ENCODE measurements at places on chromosomes 2 and 18. TPM values are rescaled to one million over a fixed set of nuclear protein-coding genes. Genes with fewer than 3 reads are reported as not detected.

The TSPYL6 gene
- total RNA-seq = not detected

DNA sequence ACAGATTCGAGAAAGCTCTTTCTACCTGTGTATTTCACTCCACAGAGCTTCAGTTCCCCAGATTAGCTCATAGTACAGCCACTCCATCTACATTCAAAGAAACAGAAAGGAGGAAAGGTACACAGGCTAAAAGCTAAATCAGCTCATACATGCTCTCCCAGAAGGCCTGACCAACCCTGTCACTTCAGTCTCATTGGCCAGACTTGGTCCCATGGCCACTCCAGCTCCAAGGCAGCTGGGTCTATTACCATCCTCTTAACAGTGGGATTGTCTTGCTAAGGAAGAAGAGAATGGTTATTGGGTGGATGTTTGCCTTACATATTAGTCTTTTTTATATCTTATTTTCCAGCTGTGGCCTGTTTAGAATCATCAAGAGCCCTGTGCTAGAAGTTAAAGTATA is 572.6 kb downstream of the ARHGAP15 start:
- no peak overlapping the region for H3K27ac ChIP-seq
- peaks cover 65% of the 10 kb centered on the region for H3K36me3 ChIP-seq
- no peak overlapping the region for H3K4me3 ChIP-seq
- H3K27me3 ChIP-seq = no peaks in the 10 kb centered on the region
- H3K4me1 ChIP-seq = peaks cover 45% of the 10 kb centered on the region

DNA sequence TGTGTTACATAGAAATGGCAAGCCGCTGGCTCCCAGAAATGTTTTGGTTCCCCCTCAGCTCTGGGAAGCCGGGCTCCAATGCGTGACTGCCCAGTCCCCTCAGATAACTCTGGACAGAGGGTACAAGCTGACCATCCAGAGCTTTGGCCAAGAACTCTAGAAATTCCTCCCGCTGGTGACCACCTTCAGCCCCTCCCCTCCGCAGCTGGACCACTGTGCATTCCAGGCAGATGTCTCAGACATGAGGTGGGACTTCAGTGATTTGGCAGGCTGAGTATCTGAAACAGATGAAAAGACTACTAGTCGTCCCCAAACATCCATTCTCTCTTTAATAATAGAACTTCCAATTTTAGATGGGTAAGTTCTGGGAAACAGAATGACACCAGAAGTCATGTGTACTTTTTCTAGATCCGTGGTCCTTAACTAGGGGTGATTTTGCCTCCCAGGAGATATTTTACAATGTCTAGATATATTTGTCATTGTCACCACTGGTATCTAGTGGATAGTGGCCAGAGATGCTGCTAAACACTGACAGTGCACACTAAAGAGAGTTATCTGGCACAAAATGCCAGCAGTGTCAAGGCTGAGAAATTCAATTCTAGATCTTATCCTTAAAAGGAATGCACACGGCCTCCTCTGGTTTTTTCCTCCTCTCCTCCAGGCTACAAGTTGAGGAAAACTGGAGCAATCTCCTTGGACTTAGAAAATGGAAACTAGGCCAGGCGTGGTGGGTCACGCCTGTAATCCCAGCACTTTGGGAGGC is 294.3 kb downstream of the SRBD1 start:
- H3K36me3 ChIP-seq = no peaks in the 10 kb centered on the region
- no peak overlapping the region for H3K27ac ChIP-seq
- DNase-seq = no peak

GRCh38 chr2:3840611-3841155 is 137.3 kb downstream of the DCDC2C start:
- no peak for DNase-seq
- H3K27ac ChIP-seq = no peak overlapping the region
- H3K4me1 ChIP-seq = no peaks in the 10 kb centered on the region

DNA sequence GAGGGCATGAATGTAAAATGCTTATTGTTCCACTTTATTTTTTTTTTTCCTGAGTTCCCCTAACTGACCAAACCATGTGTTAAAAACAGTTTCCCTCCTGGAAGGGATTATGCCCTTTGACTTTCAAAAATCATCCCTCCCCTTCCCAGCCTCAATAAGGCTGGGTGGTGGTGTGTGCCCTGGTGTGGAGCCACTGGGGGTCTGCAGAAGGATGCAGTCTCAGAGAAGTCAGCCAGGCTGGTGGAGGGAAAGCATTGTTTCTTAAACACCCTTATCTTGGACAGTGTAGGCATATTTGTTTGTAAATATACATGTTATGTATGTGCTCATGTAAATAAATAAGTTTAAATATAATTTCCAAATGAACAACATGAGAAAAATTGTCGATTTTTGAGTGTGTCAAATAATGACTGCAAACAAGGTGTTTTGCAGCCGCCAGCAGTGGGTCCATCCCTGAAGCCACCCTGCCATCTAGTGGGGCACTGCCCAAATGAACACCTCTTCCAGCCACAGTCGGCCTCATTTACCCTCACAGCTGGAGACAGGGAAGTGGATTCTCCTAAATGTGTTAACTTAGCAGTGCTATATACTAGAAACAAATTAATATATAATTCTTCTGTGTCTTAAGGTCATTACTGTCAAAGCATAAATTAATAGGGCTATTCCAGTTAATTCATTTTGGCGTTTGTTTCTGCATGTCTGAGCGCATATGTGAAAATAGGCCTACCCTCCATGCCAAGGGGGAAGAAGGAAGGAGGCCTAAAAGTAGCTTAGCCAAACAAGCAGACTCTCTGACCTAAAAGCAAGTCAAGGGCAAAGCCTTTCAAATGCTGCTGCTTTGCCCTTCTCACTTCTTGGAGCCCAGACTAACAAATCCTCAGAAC is 209.6 kb upstream of the PIK3C3 start:
- no peaks in the 10 kb centered on the region for H3K4me1 ChIP-seq
- no peaks in the 10 kb centered on the region for H3K36me3 ChIP-seq
- no peak overlapping the region for H3K4me3 ChIP-seq
- peak; percentile 43 for DNase-seq

The TEKT4 gene
- not detected for total RNA-seq

The HTR2B gene
- not detected for total RNA-seq

GRCh38 chr2:2931318-2932075 is 446.1 kb downstream of the EIPR1 start:
- no peaks in the 10 kb centered on the region for H3K36me3 ChIP-seq
- H3K27ac ChIP-seq = no peak overlapping the region
- H3K4me3 ChIP-seq = no peak overlapping the region
- peaks cover 2% of the 10 kb centered on the region for H3K4me1 ChIP-seq
- H3K27me3 ChIP-seq = no peaks in the 10 kb centered on the region

DNA sequence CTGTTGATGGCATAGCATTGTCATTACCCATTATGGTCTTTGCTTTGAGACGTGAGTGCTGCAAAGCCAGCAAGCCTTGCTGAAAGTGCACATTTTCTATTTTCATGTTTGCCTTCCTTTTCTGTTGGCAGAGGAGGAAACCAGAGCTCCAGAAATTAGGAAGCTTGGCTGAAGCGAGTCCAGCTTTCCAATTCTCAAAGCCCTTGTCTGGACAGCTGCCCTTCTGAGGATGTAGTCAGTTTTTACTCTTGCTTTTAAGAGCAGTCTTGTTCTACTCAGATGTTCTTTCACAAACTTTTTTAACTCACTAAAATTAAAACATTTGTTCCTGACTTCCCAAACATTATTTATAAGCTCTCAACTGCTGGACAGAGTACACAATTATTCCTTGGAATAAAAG is 93.8 kb downstream of the ICOS start:
- no peak overlapping the region for H3K27ac ChIP-seq
- no peak overlapping the region for H3K4me3 ChIP-seq
- H3K27me3 ChIP-seq = no peaks in the 10 kb centered on the region
- DNase-seq = no peak
- H3K36me3 ChIP-seq = peaks cover 7% of the 10 kb centered on the region

The EPB41L3 gene
- total RNA-seq = not detected

DNA sequence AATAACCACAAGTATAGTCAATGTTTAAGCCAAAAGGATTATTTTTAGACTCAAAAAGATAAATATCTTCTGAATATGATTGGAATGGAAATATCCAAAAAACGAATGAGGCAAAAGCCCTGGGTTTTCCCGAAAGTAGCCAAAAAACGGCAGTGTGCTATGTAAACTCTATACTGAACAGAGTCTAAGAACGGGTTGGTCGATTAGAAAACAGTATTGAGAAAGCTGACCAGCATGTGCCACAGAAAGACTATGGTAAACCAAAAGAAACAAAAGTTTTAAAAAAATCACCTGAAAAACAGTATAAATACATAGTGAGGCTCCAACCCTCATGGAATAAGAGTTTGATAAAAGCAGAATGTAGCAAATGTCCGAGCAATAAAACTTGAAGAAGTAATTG is 92.0 kb upstream of the DLGAP1 start:
- H3K27me3 ChIP-seq = no peaks in the 10 kb centered on the region
- no peak for DNase-seq
- no peak overlapping the region for H3K4me3 ChIP-seq
- H3K36me3 ChIP-seq = no peaks in the 10 kb centered on the region
- H3K4me1 ChIP-seq = no peaks in the 10 kb centered on the region

DNA sequence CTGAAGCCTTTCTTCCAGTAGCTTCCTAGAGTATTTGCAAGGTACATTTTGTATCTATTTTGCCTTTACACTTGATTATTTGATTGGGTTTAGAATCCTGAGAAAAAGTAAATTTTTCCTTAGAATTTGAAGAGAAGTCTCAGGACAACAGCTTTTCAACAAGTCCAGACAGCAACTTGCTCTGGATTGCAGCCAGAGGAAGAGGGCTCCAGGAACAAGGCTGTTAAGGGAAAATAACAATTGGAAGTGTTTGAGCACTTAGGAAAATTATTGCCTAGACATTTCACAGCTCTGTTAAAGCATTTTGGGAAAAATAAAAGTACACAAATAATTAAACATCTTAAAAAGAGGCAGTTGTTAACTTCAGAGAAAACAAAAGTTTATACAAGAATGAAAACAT is 58.3 kb upstream of the RAPGEF4 start:
- H3K27ac ChIP-seq = no peak overlapping the region
- no peak overlapping the region for H3K4me3 ChIP-seq
- H3K36me3 ChIP-seq = peaks cover under 1% of the 10 kb centered on the region
- H3K27me3 ChIP-seq = peaks cover 19% of the 10 kb centered on the region
- no peak for DNase-seq

DNA sequence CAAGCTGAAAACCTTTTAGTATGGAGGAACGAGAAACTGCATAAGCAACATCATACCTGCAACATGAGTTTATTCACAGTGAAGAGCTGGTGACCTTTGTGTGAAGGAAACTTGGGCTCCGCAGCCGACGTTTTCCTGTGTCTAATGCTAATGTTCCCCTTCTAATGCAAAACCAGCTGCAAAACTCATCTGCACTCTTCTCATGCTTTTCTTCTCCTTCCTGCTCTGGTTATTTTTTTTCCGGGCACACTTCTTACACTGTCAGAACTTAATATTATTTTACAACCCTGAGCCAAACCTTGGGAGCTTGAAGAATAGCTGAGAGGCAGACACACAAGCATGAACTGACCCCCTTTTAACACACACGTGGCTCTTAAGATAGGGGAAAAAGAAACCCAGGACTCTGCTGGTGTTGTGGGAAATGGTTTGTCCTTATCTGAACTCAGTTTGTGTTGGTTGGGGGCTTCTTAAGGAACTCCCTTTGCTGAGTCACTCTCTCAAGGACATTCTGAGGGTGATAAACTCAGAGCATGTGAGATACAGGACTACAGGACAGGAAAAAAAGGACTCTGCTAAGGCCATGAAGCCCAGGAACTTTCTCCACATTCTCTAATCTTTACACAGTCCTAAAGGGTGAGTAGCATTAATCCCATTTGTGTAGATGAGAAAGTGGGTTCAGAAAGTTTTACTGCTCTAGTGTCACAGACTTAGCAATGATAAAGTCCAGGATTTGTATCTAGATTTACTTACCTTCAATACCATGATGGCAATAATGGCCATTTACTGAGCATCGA is 439.3 kb upstream of the TRIB2 start:
- no peak overlapping the region for H3K4me3 ChIP-seq
- H3K4me1 ChIP-seq = peaks cover 14% of the 10 kb centered on the region
- H3K27me3 ChIP-seq = peaks cover 13% of the 10 kb centered on the region
- DNase-seq = no peak
- H3K27ac ChIP-seq = no peak overlapping the region

The FABP1 gene
- not detected for total RNA-seq

GRCh38 chr18:53795061-53795460 is 429.4 kb downstream of the MBD2 start:
- no peak overlapping the region for H3K27ac ChIP-seq
- no peaks in the 10 kb centered on the region for H3K27me3 ChIP-seq
- no peak overlapping the region for H3K4me3 ChIP-seq
- no peak for DNase-seq
- peaks cover 4% of the 10 kb centered on the region for H3K4me1 ChIP-seq
- H3K36me3 ChIP-seq = no peaks in the 10 kb centered on the region

GRCh38 chr18:10113121-10114022 is 199.6 kb downstream of the VAPA start:
- H3K4me1 ChIP-seq = no peaks in the 10 kb centered on the region
- DNase-seq = no peak
- H3K36me3 ChIP-seq = no peaks in the 10 kb centered on the region
- H3K27me3 ChIP-seq = peaks cover 15% of the 10 kb centered on the region
- H3K27ac ChIP-seq = no peak overlapping the region
- H3K4me3 ChIP-seq = no peak overlapping the region

GRCh38 chr2:235713189-235713588 is 219.3 kb downstream of the AGAP1 start:
- H3K27ac ChIP-seq = no peak overlapping the region
- H3K4me3 ChIP-seq = no peak overlapping the region
- H3K4me1 ChIP-seq = no peaks in the 10 kb centered on the region
- no peaks in the 10 kb centered on the region for H3K36me3 ChIP-seq
- H3K27me3 ChIP-seq = no peaks in the 10 kb centered on the region
- DNase-seq = no peak

DNA sequence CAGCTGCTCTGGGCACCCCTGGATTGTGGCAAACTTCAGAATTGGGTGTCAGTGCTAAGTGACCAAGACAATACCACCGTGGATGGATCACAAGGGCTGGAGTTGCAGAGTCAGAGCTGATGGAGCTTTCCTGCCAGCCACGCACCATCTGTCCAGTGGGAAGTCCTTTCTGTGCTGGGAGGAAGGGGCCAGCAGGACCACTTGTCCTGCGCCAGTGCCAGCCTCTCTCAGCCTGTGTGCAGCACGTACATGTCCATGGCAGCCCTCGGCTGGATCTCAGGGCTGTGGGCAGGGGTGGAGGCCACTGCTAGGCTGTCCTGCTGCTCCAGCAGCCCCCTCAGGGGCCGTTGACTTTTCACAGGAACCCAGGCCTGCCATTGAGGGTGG is 33.3 kb downstream of the RAB31 start:
- DNase-seq = no peak
- H3K4me3 ChIP-seq = no peak overlapping the region
- peaks cover 50% of the 10 kb centered on the region for H3K27me3 ChIP-seq
- no peaks in the 10 kb centered on the region for H3K36me3 ChIP-seq

DNA sequence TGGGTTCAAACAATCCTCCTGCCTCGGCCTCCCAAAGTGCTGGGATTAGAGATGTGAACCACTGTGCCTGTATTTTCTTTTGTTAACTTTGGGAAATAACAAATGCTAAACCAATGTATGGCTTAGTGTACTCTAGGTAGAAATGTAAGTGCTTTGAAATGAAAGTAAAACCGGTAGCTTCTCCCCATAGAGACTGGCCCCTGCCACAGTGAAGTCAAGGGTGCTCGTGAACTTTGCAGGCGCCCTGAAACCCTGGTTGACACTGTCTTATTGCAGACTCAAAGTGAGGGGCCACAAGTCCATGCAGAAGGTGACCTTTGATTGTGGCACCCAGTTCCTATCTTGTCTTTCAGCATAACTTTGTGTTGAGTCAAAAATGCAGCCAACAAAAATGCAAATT is 24.2 kb upstream of the MTCL1 start:
- H3K27me3 ChIP-seq = peaks cover 3% of the 10 kb centered on the region
- peaks cover 4% of the 10 kb centered on the region for H3K4me1 ChIP-seq
- DNase-seq = no peak
- H3K4me3 ChIP-seq = no peak overlapping the region
- H3K36me3 ChIP-seq = no peaks in the 10 kb centered on the region

Measured in activated CD8-positive, alpha-beta memory T cell treated with anti-CD3 and anti-CD28 coated beads, Interleukin-2, amount 10 ng/mL, durations not matched to agents 7 days and 5 days (primary cell).